ENCODE measurements at places on chromosomes 6 and 20. TPM values are rescaled to one million over a fixed set of nuclear protein-coding genes. Genes with fewer than 3 reads are reported as not detected.

Gene EFCAB8
- not detected for total RNA-seq

Gene TRMT11
- 12.3 TPM for total RNA-seq

Gene DOK5
- 23.5 TPM for total RNA-seq

Gene WFDC12
- total RNA-seq: not detected

Gene SNAI1
- total RNA-seq: 6.7 TPM

Gene ATAT1
- 7.0 TPM for total RNA-seq

Gene NKX2-4
- not detected for total RNA-seq

Gene CCN2
- 29.3 TPM for total RNA-seq

Gene SLC17A3
- not detected for total RNA-seq

Gene TGM3
- total RNA-seq: not detected

Gene GRM1
- total RNA-seq: 5.0 TPM

Gene MRPL14
- total RNA-seq: 52.0 TPM

Gene UNC5CL
- total RNA-seq: 0.21 TPM

Gene DNAAF9
- 20.3 TPM for total RNA-seq

Gene ATRN
- total RNA-seq: 39.2 TPM

Gene DNAH8
- total RNA-seq: not detected

Gene HEY2
- total RNA-seq: 29.5 TPM

Gene RRAGD
- 91.4 TPM for total RNA-seq

Gene TRAPPC3L
- total RNA-seq: not detected

Gene SLC17A9
- 0.16 TPM for total RNA-seq

Gene LTA
- total RNA-seq: not detected

Gene TMEM244
- not detected for total RNA-seq

Gene DDX43
- total RNA-seq: not detected

Gene HDGFL1
- total RNA-seq: not detected

Gene C6orf132
- total RNA-seq: 1.9 TPM

Gene CDSN
- total RNA-seq: 0.56 TPM

Gene MEI4
- total RNA-seq: 0.25 TPM

Gene CDH22
- total RNA-seq: 0.67 TPM

Gene MUC22
- 0.18 TPM for total RNA-seq

Gene APCDD1L
- not detected for total RNA-seq

Gene VWA7
- 22.0 TPM for total RNA-seq

Gene VARS1
- total RNA-seq: 21.0 TPM

Gene MDFI
- total RNA-seq: 2.2 TPM

Gene DACT2
- 3.8 TPM for total RNA-seq

Gene SLC22A16
- 0.42 TPM for total RNA-seq

Gene MROH8
- 5.5 TPM for total RNA-seq

Gene PTK6
- total RNA-seq: not detected

Gene CALHM4
- 0.67 TPM for total RNA-seq

Gene APOBEC2
- total RNA-seq: 524 TPM

Gene OOEP
- total RNA-seq: not detected

Gene PRICKLE4
- 1.7 TPM for total RNA-seq

Gene GPR63
- total RNA-seq: 1.9 TPM

Gene EGFL8
- total RNA-seq: 6.1 TPM

Gene PNPLA1
- total RNA-seq: not detected

Gene ARFGEF3
- 1.0 TPM for total RNA-seq

Gene IRF4
- total RNA-seq: 0.16 TPM

Gene TSPYL4
- total RNA-seq: 32.7 TPM

Gene FGD2
- 6.1 TPM for total RNA-seq

Gene EHMT2
- total RNA-seq: 20.9 TPM

Gene ACTL10
- total RNA-seq: 0.36 TPM

Gene CCDC170
- total RNA-seq: 0.28 TPM

Gene IRAK1BP1
- total RNA-seq: 2.7 TPM

Gene ISM1
- 1.7 TPM for total RNA-seq

Gene PI16
- total RNA-seq: 36.2 TPM
